ENCODE measurements at places on chromosomes 16 and 17. TPM values are rescaled to one million over a fixed set of nuclear protein-coding genes. Genes with fewer than 3 reads are reported as not detected.

QPRT gene
- 328 TPM for total RNA-seq

GCGR gene
- total RNA-seq: 0.66 TPM

- DNase-seq: no peak
- peaks cover 43% of the 10 kb centered on the region for H3K36me3 ChIP-seq
- peak overlapping the region; percentile 96 for H3K27ac ChIP-seq
- peak overlapping the region; percentile 6 for H3K4me3 ChIP-seq
- H3K27me3 ChIP-seq: no peaks in the 10 kb centered on the region
Observed at GRCh38 chr16:68823401-68824135, 19.8 kb upstream of the TANGO6 start.

DNA sequence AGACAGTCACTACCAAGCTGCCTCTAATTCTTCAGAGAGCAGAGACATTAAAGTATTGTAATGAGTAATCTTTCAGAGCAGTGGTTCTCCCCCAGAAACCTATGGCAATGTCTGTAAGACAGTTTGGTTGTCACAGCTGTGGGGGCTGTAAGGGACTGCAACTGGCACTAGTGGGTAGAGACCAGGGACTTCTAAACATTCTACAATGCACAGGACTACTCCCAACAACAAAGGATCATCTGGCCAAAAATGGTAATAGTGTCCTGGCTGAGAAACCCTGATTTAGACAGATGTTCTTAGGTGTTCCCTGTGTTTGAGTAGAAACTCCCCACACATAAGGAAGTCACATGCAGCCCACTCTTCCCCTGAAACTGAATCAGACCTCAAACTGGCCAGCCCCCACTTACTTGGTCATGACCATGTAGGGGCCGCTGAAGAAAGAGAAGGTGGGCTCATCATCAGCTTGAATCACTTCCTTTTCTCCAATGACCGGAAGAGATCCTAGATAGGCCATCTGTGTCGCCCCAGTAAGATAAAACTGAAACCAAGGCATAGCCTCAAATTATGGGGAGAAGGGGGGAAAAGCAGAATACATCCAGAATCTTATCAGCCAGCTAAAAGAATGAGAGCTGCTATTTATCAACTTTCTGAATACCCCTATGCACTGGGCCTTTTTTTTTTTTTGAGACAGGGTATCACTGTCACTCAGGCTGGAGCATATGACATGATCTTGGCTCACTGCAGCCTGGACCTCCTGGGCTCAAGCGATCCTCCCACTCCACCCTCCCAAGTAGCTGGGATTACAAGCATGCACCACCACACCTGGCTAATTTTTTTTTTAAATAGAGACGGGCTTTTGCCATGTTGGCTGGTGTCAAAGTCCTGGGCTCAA is 75.8 kb downstream of the TEX14 start:
- H3K27me3 ChIP-seq: no peaks in the 10 kb centered on the region
- no peak overlapping the region for H3K27ac ChIP-seq
- no peak for DNase-seq
- H3K4me3 ChIP-seq: no peak overlapping the region

- peak overlapping the region; percentile 88 for H3K4me3 ChIP-seq
- no peak for DNase-seq
- H3K36me3 ChIP-seq: peaks cover 16% of the 10 kb centered on the region
- H3K4me1 ChIP-seq: peaks cover 21% of the 10 kb centered on the region
Observed at GRCh38 chr16:31074814-31075183, 577 bp downstream of the ZNF646 start.

DNA sequence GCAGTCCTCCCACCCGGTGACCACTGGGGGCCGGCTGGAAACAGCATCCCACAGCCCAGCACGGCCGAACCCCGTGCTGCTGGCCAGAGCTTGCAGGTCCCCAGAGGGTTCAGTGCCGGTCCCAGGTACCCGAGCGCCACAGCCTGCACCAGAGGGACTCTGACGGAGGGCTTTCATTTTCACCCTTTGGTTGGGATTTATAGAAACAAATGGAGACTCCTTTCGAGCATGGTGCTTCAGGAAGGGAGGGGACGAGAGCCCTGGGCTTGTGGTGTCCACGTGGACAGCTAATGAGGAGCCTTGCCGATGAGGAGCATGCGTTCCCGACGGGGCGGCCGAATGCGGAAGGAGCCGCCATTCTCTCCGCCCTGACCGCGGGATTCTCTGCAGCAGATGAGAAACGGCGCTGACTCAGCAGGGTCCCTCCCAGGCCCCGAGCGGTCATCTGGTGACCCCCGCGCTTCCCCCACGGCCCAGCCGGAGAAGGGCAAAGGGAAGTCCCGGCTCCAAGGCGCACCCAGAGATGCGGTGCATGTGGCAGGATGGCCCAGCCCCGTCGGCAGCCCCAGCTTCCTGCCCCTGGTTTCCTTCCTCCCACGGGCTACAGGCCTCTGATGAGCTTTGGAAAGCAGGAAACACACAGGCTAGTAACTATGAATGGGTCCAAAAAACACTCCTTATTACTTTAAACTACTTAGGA is 9.8 kb downstream of the SLC38A10 start:
- H3K4me1 ChIP-seq: no peaks in the 10 kb centered on the region
- H3K4me3 ChIP-seq: no peak overlapping the region
- H3K27ac ChIP-seq: no peak overlapping the region
- H3K27me3 ChIP-seq: no peaks in the 10 kb centered on the region
- DNase-seq: no peak

DNA sequence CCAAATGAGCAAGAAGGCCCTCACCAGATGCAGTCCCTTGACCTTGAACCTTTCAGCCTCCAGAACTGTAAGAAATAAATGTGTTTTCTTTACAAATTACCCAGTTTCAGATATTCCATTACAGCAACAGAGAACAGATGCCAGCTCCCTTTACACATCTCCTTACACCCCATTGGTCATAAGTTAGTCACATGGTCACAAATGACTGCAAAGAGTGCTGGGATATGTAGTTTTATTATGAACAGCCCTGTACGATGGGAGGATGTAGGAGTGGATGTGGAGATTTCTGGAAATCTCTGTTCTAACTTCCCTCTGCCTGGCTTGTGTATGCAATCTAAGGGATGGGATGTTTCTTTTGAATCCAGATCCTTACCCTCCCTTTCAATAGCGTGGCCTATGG is 13.3 kb upstream of the RPL38 start:
- H3K4me1 ChIP-seq: no peaks in the 10 kb centered on the region
- no peak for DNase-seq
- H3K27ac ChIP-seq: no peak overlapping the region
- H3K36me3 ChIP-seq: no peaks in the 10 kb centered on the region
- H3K27me3 ChIP-seq: peaks cover 56% of the 10 kb centered on the region

DNA sequence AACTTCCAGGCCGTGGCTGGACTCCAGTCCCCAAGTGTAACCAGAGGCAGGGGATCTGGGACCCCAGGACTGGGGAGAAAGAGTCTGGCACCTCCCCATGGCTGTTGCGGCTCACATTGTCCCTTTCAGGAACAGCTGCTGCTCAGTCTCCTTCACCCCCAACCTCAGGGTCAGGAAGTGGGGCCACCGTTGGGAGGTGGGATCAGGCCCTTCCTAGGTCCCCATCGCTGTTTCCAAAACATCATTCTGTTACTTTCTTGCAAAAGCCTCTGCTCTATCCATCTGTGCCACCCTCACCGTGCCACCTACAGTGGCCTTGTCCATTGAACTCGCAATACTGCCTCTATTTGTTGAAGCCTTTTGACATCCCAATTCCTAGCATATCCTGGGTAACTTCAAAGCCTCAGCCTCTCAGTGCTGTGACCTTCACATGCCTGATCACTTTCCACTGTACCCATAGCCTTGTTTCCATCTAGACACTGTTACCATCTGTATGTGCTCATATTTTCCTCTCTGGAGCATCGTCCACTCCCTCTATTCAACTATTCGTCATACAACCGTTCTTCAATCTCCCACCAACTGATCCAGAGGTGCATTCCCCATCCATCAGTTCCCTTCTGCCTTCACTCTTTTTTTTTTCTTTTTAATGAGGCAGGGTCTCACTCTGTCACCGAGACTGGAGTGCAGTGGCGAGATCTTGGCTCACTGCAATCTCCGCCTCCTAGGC is 15.0 kb upstream of the SRCIN1 start:
- H3K36me3 ChIP-seq: no peaks in the 10 kb centered on the region
- no peak overlapping the region for H3K27ac ChIP-seq
- no peaks in the 10 kb centered on the region for H3K4me1 ChIP-seq
- H3K4me3 ChIP-seq: no peak overlapping the region
- H3K27me3 ChIP-seq: peaks cover 19% of the 10 kb centered on the region

GRCh38 chr17:76353004-76353598 is 615 bp downstream of the PRPSAP1 start:
- peak overlapping the region; percentile 99 for H3K4me3 ChIP-seq
- no peak for DNase-seq
- H3K27ac ChIP-seq: peak overlapping the region; percentile 99
- no peaks in the 10 kb centered on the region for H3K36me3 ChIP-seq
- peaks cover 18% of the 10 kb centered on the region for H3K4me1 ChIP-seq

DNA sequence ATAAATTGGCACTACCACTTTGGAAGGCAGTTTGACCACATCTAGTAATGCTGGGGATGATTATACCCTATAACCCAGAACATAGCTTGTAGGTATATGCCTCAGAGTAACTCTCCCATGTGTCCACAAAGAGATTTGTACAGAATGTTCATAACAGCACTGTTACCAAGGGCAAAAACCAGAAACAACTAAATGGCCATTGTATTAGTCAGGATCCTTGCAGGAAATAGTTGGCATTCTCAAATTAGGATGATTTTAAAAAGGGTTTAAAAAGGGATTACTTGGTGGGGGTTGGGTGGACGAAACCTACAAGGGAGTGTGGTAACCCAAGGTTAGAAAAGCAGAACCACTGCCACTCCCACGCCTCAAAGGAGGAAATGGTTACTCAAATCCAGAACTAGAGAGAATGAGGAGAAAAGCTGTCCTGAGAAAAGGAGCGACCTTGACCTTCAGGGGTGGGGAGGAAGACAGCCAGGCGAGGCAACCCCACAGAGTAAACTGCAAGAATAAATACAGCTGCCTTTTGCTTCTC is 2.1 kb downstream of the CPPED1 start:
- H3K36me3 ChIP-seq: no peaks in the 10 kb centered on the region
- peaks cover 25% of the 10 kb centered on the region for H3K4me1 ChIP-seq
- no peak for DNase-seq
- no peaks in the 10 kb centered on the region for H3K27me3 ChIP-seq
- H3K4me3 ChIP-seq: peak overlapping the region; percentile 86

Measured in mesothelial cell of epicardium (in vitro differentiated cells).